ENCODE measurements at places on chromosomes 7 and 10.

DNA sequence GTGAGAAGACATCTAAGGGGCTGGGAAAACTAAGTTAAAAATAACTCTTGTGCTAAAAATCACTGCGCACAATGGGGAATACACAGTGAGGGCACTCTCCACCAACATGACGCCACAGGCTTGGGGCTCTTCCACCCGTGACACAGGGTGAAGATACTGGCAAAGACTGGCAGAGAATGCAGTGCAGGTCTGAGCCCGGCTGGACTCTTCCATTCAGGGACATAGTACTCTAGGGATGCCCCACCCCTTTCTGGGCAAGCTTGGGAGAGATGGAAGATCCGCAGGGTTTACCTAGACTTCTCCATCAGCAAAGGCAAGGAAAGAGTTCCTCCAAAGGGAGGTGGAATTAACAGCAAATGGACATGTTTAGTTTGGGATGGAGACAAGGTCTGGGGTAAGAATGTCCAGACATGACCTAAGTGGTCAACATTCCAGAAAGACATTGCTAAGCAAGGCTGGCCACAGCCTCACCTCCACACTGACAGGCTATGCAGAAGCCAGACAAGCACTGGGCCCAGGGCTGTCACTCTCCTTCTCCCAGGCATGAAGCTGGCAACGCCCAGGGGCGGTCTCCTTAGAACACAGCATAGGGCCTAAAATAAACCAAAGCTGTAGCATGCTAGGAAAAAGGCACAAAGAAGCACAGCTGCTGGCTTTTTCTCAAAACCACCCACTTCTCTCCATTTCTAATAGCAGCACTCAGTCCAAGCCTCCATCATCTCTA lies 28.1 kb downstream of the XPNPEP1 start:
- no peak for DNase-seq

DNA sequence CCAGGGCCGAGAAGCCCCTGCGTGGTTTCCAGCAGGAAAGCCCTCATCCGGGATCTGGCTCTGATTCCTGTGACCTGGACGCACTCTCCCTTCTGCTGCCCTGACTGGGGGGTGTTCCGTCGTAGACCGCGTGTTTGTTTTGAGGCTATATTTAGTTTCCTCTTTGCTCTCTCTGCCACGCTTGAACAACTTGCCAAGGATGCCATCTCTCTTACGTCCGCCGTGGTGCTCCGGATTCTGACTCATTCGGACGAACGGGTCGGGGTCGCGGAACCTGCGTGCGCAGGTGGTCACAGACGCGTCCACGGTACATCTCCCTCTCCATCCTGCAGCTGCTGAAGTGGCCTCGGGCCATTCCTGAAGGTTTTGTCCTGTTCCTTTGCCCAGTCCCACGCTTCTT lies 10.4 kb upstream of the SORCS3 start:
- no peak for DNase-seq

GRCh38 chr7:5420881-5421713 lies 2.5 kb downstream of the TNRC18 start:
- DNase-seq: no peak

DNA sequence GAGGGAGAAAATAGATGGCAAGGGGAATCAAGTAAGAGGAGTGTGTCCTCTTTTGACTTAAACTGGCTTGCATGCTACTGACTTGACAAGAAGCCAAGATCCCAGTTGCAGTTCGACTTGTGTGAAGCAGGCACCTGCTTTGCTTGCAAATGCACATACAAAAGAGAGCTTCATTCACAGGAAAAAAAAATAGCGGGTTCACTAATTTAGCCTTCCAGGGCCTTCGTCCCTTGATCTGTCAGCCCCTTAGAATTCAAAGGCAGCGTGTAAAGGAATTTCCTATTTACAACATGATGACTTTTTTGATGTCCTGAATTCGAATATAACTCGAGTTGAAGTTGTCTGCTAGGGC lies 192.1 kb downstream of the CELF2 start:
- no peak for DNase-seq

- peak; percentile 65 for DNase-seq
Measured at GRCh38 chr10:43221419-43222209, 45.3 kb downstream of the RASGEF1A start.

GRCh38 chr7:5470816-5471215 lies 47.2 kb upstream of the TNRC18 start:
- DNase-seq: no peak

DNA sequence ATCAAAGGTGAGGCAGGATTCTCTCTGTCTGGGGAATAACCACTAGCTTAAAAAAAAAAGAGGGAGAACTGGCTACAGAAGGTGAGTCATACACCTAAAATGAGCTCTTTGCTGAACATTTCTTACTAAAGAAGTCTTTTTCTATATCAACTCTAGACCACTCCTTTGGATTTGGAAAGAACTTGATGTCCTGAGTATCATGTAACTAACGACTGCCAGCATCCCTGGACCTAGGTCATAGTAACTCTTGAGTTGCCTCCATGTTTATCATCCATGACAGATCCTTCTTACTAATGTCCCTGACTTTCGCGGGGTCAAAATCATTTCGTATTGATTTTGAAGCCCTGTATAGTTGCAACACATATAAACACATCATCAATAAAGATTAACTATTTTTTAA lies 89.1 kb downstream of the CNOT4 start:
- no peak for DNase-seq

- DNase-seq: no peak
Measured at GRCh38 chr10:84256510-84257342, 11.9 kb downstream of the RGR start.

- no peak for DNase-seq
Measured at GRCh38 chr10:30420266-30420665, 13.7 kb upstream of the MAP3K8 start.

- no peak for DNase-seq
Measured at GRCh38 chr7:50682079-50682478, 100.6 kb downstream of the GRB10 start.

GRCh38 chr10:48701139-48701901 lies 16.6 kb downstream of the WDFY4 start:
- no peak for DNase-seq

DNA sequence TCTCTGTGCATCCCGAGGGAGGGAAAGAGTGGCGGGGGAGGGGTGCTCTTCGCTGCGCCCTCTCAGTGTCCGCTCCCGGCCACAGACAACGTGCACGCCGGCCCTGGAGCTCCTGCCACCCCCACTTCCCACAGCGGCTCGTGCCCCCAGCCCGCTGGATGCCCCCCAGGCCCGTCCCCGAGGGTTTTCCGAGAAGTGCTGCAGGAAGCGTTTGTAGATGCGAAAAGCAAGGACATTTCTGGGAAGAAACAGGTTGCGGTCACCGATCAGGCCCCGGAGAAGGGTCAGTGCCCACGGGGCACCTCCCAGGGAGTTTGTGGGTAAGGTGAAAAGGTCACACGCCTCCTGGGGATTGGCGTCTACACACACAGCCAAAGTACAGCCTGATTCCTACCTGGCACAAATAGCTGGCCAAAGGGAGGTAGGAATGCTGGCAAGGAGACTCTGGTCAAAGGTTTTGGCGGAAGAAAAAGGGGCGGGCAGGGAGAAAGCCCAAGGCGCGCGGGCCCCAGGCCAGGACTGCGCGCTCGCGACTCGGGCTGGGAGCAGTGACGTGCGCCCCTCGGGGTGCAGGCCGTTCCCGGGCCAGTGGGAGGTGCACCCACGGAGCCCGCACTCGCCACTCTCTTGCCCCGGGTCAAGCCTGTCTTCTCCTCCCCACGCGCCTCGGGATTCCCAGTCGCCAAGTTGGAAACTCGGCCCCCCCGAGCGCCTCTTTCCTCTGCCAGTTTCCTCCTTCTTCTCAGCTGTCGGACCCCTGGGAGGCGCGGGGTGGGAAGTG lies 1.5 kb upstream of the NRP1 start:
- peak; percentile 73 for DNase-seq

- DNase-seq: no peak
Measured at GRCh38 chr7:50783303-50783702, 607 bp upstream of the GRB10 start.

DNA sequence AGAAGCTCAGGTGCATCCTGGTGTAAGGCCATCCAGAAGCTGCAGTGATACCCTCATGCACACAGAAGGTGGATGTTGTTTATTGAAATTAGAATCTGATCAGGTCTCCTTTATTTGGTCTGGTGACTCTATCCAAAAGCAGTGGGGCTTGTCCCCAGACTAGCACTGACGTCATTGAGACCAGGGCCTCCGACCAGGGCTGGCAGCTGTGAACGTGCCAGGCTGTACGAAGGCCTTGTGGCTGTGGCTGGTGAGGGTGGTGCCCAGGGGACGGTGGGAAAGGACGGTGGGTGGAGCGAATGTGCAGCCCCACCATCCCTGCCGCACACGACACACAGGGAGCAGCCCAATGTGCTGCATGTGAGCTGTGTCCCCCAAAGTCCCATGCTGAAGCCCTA lies 160.0 kb downstream of the ADARB2 start:
- DNase-seq: no peak

DNA sequence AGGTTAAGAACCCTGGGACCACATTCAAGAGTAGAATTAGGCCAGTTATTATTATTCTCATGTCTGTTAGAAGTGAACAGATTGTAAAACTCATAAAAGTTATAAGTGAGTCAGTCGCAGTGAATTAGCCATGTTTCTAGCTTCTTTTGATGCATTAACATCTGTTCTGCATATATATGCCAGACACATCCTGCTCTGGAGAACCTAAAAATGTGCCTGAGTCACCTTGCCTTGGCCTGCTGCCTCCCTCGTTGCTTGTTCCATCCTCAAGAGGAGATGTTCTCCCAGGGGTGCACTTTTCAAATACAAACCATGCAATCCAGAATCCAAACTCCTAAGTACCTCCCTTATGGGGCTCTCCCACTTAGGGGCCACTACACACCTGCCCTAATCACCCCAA lies 14.8 kb downstream of the TSPAN12 start:
- no peak for DNase-seq

GRCh38 chr10:48496831-48497779 lies 107.8 kb downstream of the ARHGAP22 start:
- DNase-seq: peak; percentile 50

- no peak for DNase-seq
Measured at GRCh38 chr10:89621438-89621837, 23.6 kb downstream of the PANK1 start.

GRCh38 chr10:109027534-109028185 lies 895.7 kb downstream of the XPNPEP1 start:
- DNase-seq: no peak

GRCh38 chr10:42975558-42976340 lies 101.1 kb upstream of the RET start:
- no peak for DNase-seq

DNA sequence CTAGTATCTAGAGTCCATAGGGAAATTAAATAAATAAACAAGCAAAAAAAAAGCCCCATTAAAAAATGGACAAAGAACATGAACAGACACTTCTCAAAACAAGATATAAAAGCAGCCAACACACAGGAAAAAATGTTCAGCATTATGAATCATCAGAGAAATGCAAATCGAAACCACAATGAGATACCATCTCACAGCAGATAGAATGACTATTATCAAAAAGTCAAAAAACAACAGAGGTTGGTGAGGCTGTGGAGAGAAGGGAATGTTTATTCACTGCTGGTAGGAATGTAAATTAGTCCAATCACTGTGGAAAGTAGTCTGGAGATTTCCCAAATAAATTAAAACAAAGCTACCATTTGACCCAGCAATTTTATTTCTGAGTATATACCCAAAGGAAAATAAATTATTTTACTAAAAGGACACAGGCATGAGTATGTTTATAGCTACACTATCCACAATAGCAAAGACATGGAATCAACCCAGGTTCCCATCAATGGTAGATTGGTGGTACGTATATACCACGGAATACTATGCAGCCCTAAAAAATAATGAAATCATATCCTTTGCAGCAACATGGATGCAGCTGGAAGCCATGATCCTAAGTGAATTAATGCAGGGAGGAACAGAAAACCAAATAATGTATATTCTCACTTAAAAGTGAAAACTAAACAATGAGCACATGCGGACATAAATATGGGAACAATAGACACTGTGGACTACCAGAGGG lies 366.5 kb upstream of the SEMA3C start:
- no peak for DNase-seq

- DNase-seq: no peak
Measured at GRCh38 chr10:58044072-58044471, 223.6 kb downstream of the IPMK start.

GRCh38 chr10:79348640-79348988 lies 1.3 kb downstream of the PPIF start:
- DNase-seq: no peak

GRCh38 chr7:36367561-36368077 lies 22.0 kb upstream of the ANLN start:
- DNase-seq: no peak

DNA sequence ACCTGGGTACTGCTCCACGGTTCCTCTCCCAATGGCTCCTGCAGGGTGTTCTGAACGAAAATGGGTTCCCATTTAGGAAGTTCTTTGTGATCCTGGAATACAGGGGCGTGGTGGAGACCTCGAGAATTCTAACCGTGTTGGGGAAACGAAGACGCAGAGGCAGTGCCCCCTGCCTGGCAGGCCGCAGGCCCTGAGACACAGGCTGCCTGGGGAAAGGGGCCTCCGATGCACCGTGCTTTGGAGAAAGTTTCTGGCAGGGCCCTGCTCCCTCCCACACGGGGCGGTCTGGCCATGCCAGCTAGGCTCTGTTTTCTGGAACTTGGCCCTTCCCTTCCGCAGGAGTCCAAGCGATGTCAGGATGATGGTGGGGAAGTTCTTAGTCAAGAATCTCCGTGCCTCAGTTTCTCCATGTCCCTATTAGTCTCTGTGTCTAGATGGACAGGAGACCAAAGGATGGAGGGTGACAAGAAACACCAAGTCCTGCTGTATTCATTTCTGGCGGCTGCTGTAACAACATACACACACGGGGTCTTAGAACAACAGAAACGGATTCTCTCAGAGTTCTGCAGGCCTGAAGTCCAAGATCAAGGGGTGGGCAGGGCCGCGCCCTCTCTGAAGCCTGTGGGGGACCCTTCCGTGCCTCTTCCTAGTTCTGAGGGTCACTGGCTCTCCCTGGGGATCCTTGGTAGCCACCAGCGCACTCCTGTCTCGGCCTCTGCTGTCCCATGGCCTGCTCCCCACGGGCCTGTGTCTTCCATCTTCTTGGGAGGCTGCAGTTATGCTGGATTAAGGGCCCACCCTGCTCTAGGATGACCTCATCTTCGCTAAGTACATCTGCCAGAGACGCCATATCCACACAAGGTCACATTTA lies 27.7 kb downstream of the PRKAG2 start:
- DNase-seq: no peak

DNA sequence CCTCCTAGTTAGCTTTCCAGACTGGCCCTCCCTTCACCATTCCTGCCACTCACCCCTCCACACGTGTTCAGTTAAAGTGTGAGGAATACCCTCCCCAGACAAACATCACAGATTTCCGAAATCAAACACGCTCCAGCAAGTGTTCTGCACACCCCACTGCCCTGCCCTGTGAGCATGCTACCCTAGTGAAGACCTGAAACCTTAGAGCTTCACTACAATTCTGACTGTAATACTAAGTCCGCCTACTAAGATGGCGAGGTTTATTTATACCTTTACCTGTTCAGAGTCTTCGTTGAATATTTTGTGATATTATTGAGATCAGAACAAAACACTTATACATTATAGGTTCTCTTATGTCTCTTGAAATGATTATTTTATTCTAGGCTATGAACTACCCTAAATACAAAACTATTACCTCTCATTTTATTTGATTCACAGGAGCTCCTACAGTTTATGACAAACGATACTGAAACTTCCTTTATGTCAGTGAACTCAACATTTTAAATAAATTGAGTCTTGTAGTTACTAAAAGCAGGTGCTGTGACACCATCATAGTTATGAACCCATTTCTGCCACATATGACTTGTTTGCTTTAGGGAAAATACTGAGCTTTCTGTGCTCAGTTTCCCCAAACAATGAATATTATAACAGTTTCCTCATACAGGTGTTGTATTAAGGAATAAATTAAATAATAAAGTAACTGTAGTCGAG lies 8.6 kb downstream of the SCIN start:
- no peak for DNase-seq

GRCh38 chr7:128928882-128929788 lies 8.6 kb upstream of the IRF5 start:
- DNase-seq: no peak
